ENCODE measurements at places on chromosomes 12 and 14.

DNA sequence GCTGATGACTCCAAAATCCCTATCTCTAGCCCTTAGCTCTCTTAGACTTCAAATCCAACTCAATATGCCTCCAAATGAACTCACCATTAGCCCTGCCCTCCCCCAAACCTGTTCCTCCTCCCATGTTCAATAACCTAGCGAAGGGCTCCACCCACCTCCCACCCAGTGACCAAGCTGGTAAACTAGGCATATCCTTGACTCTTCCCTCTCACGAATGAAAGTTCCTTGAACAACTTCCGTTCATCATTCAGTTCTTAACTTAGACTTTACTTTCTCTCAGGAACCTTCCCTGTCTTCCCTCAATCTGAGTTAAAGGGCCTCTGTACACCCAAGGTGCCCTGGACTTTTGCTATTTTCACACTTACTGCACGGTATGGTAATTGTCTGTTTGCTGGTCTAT, 1.9 kb upstream of the KLHDC1 start:
- DNase-seq, result no peak

- DNase-seq, result no peak
Measured at GRCh38 chr12:118727979-118728366, 253.4 kb upstream of the SRRM4 start.

- DNase-seq, result no peak
Measured at GRCh38 chr14:97027256-97027999, 230.2 kb downstream of the VRK1 start.

DNA sequence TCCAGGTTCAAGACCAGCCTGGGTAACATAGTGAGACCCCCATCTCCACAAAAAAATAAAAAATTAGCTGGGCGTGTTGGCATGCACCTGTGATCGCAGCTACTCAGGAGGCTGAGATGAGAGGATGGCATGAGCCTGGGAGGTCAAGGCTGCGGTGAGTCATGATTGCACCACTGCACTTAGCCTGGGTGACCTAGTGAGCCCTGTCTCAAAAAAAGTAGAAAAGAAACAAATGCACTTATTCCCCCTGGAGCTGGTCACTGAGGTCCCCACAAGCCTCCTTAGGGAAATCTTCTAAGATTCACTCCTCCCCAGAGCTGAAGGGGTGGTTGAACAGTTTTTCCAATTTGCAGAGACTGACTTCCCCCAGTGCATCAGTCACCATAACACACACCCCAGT, 1.6 kb downstream of the CD9 start:
- DNase-seq, result no peak

GRCh38 chr14:104210817-104211195, 72.4 kb downstream of the KIF26A start:
- no peak for DNase-seq

DNA sequence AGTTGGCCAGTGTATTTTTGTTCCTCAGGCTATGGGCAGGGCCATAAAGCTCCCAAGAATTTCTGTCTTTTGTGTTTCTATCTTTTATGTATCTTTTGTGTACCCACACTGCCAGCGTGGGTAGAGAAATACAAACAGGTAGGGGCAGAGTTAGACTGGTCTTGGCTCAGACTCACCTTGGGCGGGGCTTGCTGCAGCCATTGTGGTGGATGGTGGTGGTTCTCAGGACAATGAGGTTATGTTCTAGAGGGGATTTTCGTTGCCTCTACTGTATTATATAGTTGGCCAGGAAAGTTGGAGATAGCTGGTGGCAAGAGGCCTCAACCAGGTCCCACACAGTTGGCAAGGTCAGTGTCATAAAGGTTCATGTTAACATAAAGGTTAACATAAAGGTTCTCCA, 977.5 kb upstream of the LRFN5 start:
- no peak for DNase-seq

DNA sequence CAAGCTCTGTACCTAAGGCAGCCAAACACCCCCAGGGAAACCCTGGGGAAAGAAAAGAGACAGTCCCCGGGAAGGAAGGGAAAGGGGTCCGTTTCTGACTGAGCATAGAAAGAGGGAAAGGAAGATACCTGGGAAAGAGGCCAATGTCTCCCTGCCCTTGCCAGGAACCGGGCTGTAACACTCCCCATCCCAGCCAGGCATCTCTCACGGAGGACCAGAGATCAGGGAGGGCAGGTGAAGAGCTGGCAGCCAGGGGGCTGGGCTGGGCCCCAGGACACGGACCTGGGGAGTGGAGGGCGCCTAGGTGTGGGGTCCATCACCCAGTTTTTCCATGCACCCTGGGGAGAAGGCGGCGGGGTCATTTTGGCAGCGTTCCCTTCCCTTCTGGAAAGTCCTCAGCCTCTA, 18.9 kb upstream of the PLEKHH1 start:
- DNase-seq, result no peak

GRCh38 chr14:80545935-80546854, 334.9 kb upstream of the DIO2 start:
- no peak for DNase-seq

- no peak for DNase-seq
Measured at GRCh38 chr12:49335955-49336644, 888 bp downstream of the C1QL4 start.

DNA sequence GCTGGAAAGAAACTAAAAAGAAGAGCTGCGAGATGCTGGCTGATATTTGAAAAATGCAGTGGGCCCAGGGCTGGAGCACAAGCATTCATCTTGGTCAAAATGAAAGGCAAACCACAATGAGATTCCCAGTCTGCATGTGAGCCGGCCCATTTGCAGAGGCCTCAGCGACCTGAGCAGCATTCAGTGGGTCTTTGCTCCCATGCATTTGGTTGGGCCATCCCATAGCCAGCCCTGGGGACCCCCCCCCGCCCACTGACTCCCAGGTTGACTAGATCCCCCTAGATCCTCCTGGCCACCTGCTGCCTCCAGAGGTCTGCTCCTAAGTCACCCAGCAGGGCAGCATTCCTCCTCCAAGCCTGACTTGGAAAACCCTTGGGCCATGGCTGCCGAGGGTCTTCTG, 59.8 kb downstream of the PRMT8 start:
- no peak for DNase-seq

DNA sequence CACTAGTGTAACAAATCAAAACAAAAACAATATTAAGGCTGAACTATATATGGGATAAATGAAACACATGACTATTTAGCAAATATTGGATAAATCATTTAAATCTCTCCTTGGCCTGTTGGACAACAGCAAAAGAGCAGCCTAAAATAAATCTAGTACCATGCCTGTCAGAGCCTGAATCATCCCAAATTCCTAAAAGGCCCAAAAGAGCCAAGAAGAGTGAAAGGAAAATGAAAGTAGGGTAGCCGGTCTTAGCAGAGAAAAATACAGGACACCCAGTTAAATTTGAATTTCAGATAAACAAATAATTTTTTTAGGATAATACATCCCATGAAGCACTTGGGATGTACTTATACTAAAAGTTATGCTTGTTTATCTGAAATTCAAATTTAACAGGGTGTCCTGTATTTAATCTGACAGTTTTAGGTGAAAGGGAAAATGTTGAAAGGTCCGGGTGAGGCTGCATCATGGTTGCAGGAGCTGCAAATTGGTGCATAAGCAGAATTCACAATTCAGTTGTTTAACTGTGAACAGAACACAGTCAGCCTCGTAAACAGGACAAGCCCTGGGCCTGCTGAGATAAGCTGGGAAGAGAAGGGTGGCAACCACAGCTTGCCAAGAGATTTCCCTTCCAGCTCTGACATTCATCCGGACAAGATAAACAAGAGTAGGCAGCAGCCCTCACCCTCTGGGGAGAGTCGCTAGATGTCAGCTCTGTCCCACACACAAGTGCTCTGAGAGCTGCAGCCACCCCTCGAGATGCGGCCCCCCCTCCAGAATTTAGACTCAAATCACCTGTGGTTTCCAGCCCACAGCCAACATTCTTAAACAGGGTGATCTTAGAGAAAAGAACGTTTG, 30.3 kb downstream of the DMAC2L start:
- DNase-seq, result no peak

Measured in skeletal muscle cell (primary cell).